ENCODE measurements at places on chromosomes 3 and 15.

GRCh38 chr3:109050591-109051167, 67.3 kb downstream of the MORC1 start:
- no peak overlapping the region for H3K4me3 ChIP-seq
- no peak for DNase-seq
- no peaks in the 10 kb centered on the region for H3K4me1 ChIP-seq
- H3K36me3 ChIP-seq, result no peaks in the 10 kb centered on the region
- no peaks in the 10 kb centered on the region for H3K27me3 ChIP-seq
- H3K27ac ChIP-seq, result no peak overlapping the region

- no peaks in the 10 kb centered on the region for H3K36me3 ChIP-seq
- no peak overlapping the region for H3K4me3 ChIP-seq
- H3K27ac ChIP-seq, result no peak overlapping the region
- DNase-seq, result no peak
- H3K4me1 ChIP-seq, result no peaks in the 10 kb centered on the region
Observed at GRCh38 chr3:63661242-63661641, 8.8 kb downstream of the SNTN start.

GRCh38 chr15:28190391-28191174, 91.5 kb upstream of the OCA2 start:
- no peak overlapping the region for H3K27ac ChIP-seq
- DNase-seq, result no peak
- H3K4me3 ChIP-seq, result no peak overlapping the region

GRCh38 chr3:9951598-9951961, 628 bp downstream of the PRRT3 start:
- H3K4me3 ChIP-seq, result peak overlapping the region; percentile 44
- no peak for DNase-seq
- H3K4me1 ChIP-seq, result no peaks in the 10 kb centered on the region

- no peak overlapping the region for H3K4me3 ChIP-seq
- H3K27ac ChIP-seq, result no peak overlapping the region
- no peaks in the 10 kb centered on the region for H3K36me3 ChIP-seq
- no peak for DNase-seq
- no peaks in the 10 kb centered on the region for H3K27me3 ChIP-seq
Observed at GRCh38 chr15:39345176-39345575, 235.7 kb upstream of the THBS1 start.

- H3K4me3 ChIP-seq, result no peak overlapping the region
- peak overlapping the region; percentile 96 for H3K27ac ChIP-seq
- no peak for DNase-seq
Observed at GRCh38 chr3:29758434-29759322, 477.8 kb downstream of the RBMS3 start.
